GM10248 (cell line): ENCODE measurements at places on chromosomes 11 and 22.
A peak's percentile ranks its signal among the peaks of the same experiment; 100 is the strongest.

DNA sequence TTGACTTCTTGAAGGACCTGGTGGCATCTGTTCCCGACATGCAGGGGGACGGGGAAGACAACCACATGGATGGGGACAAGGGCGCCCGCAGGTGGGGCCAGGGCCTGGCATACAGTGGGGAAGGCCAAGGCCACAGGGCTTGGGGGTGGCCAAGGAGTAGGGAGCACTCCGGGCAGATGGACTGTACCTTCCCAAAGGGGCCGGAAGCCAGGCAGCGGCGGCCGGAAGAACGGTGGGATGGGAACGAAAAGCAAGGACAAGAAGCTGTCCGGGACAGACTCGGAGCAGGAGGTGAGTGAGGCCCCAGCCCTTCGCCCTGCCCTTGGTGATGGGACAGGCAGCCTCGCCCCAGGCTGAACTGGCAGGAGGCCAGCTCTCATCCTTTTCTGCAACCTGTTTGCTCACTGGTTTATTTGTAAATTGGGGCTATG lies 1.2 kb downstream of the DRAP1 start:
- DNase-seq, result no peak

- DNase-seq, result no peak
Observed at GRCh38 chr22:17664414-17665055, 26.0 kb downstream of the BCL2L13 start.

- peak; percentile 76 for DNase-seq
Observed at GRCh38 chr11:69155302-69156234, at the start of gene SMIM38. SMIM38 (plus strand) TSS chr11:69155935; CDS start chr11:69157847, 1,912 bp downstream.

DNA sequence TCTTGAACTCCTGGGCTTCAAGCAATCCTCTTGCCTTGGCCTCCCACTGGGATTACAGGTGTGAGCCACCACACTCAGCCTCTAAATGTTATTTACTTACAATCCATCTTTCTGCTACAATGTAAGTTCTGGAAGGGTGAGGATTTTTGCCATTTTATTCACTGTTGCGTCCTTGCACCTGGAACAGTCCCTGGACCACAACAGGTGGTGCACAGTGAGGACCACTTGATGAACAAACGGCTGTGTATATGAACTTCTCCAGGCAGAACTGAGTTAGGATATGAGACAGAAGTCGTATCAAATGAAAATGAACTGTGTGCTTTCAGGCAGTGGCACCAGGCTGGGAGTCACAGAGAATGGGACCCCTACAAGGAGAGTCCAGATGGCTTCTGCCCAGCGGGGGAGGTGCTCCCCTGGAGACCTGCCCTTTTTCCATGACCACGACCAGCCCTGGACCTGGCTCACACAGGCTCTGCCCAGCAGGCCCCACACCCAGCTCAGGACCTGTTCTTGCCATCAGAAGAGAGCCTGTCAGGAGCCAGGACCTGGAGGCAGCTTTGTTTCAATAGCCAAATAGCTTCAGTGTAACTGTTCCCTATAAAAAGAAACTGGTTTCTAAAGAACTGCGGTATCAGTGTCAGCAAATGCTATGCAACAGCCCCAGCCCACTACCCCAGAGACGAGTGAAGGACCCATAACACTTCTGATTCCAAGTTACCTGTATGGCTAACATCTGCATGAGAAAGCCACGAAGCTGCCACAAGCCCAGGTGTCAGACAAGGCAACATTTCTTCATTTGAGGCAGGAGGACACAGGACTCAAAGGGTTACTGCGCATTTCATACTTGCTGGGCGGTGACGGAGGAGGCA lies 104.9 kb downstream of the MICAL3 start:
- no peak for DNase-seq

GRCh38 chr11:8927233-8927632 lies 5.5 kb downstream of the C11orf16 start:
- DNase-seq, result no peak

- DNase-seq, result no peak
Observed at GRCh38 chr11:113176599-113177360, 137.6 kb upstream of the TTC12 start.

- no peak for DNase-seq
Observed at GRCh38 chr11:12285811-12286222, 91.6 kb upstream of the PARVA start.

DNA sequence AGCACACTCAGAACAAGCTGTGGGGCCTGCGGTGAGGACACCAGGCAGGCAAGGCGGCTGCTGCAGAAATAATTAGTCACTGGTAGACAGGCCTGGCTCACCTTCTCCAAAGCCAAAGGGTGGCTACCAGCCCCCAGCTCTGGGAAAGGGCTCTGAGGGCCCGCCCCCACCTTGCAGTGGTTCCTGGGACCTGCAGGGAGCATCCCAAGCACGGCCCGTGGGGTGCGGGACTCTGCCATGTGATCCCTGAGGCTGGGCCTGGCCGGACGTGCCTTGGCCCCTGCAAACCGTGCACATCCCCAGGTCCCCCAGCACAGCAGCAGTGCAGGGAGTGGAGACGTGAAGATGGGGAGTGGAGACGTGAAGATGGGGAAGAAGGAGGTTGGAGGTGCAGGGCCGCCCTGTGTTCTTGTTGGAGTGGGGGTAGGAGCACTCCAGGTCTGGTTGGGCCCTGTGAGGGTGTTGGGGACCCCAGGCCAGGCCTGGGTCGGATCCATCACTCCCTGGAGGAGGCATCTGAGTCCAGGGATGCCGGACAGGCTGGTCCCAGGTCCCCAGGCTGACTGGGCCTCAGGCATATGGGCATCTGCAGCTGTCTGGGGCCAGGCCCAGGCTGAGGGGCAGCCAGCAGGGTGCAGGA lies 41.9 kb downstream of the RTN4R start:
- no peak for DNase-seq

GRCh38 chr11:57098191-57098590 lies 83.6 kb upstream of the LRRC55 start:
- no peak for DNase-seq

- DNase-seq, result no peak
Observed at GRCh38 chr11:120375076-120375475, 38.9 kb downstream of the ARHGEF12 start.

DNA sequence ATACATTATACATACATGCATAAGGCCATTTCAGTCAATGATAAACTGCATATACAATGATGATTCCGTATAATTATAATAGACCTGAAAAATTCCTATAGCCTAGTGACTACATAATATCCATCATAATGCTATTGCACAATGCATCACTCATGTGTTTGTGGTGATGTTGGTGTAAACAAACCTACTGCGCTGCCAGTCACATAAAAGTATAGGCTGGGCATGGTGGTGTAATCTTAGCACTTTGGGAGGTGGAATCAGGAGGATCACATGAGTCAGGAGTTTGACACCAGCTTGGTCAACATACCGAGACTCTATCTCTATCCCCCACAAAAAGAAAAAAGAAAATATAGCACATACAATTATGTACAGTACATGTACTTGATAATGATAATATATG lies 163.7 kb upstream of the DDI1 start:
- no peak for DNase-seq

- no peak for DNase-seq
Observed at GRCh38 chr11:119880143-119880542, 151.1 kb upstream of the NECTIN1 start.

GRCh38 chr11:86615487-86615886 lies 56.9 kb downstream of the ME3 start:
- DNase-seq, result no peak

- no peak for DNase-seq
Observed at GRCh38 chr11:18836417-18836816, 44.8 kb upstream of the PTPN5 start.

DNA sequence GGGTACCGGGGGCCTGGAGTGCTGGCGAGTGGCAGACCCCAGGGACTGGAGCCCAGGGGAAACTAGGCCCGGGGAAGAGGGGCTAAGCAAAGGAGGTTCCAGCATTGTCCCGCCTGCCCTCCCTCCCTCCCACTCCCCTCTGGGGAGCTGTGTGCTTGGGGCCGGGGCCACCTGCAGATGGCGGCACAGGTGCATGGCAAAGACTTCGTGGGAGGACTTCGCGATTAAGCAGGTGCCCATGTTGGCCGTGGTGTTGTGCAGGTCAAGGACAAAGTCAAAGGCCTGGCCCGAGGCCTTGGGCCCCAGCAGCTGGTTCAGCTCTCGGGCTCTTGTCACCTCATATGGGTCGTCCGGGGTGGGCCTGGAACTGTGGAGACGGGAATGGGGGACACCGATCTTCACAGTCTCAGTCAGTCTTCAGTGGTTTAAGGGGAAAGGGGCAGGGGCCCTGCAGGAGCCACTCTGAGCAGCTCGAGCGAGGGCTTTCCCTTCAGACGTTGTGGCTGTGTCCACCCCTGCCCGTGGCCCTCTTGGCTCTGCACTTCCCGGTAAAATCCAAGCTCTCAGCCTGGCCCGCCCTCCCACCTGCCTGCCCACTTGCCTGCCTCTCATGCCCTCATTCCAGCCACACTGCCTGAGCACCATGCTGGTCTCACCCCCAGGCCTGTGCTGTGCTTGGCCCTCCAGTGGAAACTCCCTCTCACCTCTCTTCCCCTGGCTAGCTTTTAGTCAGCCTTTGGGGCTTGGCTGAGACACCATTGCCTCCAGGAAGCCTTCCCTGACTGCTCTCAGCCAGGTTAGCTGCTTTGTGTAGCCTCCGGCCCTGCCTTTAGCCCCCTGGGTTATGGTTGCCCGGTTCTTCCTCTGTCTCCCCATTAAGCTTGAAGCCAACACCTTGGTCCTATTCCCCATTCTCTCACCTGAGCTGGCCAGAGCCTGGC lies 4.7 kb downstream of the ACY3 start:
- DNase-seq, result no peak

DNA sequence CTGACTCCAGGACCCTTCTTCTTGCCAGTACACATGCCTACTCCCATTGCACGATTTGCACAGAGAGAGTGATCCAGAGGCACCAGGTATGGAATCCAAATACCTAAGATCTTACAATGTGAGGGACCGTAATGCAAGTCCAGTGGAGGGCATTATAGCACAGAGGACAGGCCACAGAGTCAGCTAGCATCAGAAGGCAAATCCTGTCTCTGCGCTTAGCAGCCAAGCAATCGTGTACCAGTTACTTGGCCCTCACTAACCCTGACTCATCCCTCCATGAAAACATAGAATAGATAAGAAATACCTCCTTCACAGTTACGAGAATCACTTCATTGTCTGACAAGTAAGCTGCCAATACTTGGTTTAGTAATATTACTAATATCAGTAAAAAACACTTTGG lies 69.7 kb upstream of the SLC6A5 start:
- DNase-seq, result no peak

DNA sequence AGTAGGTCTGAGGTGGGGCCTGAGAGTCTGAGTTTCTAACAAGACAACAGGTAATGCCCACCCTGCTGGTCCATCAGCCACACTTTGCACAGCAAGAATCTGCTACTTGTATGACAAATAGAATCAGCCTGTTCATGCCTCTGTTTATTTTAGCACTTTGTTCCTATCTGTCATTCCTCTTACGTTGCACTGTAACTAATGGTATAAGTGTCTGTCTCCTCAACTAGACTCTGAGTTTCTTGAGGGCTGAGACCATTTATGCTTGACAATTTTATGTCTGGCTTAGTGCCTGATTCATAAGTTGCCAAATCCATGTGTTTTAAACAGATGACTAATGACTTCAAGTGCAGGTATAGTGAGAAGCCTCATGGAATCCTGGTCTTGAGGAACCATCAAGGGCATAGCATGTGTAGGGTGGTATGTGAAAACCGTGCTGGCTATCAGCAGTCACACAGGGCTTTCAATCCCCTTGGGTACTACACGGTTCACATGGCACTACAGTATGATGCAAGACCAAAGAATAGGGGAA lies 209.7 kb downstream of the C11orf91 start:
- no peak for DNase-seq

- DNase-seq, result no peak
Observed at GRCh38 chr22:50143096-50143495, 27.4 kb upstream of the PANX2 start.

GRCh38 chr11:65274735-65275682 lies 13.2 kb downstream of the POLA2 start:
- peak; percentile 55 for DNase-seq

GRCh38 chr22:25494774-25495173 lies 69.7 kb upstream of the GRK3 start:
- peak; percentile 56 for DNase-seq

GRCh38 chr11:93740031-93740729 lies 1.1 kb downstream of the TAF1D start:
- DNase-seq, result no peak

DNA sequence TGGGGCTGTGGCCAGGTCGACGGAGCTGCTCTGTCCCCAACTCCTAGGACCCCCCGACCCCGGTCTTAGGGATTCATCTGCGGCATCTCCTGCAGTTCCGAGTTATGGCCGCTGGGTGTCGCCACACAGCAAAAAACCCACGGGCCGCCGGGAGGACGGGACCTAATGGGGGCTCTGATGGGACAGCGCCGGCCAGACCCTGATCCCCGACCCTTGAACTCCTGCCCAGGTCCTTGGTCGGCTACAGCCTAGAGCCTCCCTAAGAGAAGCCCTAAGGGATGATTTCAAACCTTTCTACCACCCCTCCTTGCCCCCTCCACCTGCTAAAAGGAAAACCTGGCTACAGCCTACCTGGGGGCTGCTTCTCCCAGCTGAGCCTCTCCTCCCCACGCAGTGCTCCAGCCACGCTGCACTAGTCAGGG lies 30.8 kb upstream of the LRRC10B start:
- DNase-seq, result peak; percentile 82

DNA sequence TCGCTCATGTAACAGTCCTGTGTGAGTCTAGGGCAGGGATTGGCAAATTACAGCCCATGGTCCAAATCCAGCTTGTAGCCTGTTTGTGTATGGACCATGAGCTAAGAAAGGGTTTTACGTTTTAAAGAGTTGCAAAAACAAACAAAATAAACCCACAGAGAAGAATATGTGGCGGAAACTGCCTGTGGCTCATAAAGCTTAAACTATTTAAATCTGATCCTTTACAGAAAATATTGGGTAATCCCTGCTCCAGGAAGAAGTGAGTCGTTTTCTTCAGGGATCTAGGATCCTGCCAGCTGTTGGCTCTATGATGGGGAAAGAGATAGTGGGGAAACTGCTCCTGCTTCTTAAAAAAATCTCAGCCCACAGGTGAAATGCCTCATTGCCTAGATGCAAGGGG lies 3.4 kb upstream of the OR6Q1 start:
- no peak for DNase-seq

- DNase-seq, result no peak
Observed at GRCh38 chr22:38925571-38926041, 31.8 kb upstream of the APOBEC3A start.

DNA sequence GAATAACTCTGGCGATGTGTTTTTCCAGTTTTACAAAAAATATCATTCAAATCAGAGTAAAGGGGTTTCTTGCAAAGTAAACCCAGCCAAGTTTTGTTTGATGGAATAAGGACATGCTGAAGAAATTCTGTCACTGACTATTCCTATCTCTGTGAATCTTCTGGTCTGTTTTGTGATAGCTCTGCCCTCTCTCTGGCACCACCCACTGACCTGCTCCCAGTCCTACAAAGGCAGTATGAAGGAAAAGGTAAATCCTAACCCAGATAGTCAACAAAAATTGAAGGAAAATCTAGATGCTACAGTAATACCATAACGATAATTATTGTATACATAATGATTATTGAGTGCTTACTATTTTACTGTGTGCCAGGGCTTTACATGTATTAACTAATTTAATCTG lies 76.3 kb upstream of the TP53AIP1 start:
- DNase-seq, result no peak
